Stimulated activated CD4-positive, alpha-beta T cell treated with anti-CD3 and anti-CD28 coated beads, Interleukin-2, amount 100 ng/mL, for 4 hours (primary cell): ENCODE measurements at places on chromosomes 5 and 9.

DNA sequence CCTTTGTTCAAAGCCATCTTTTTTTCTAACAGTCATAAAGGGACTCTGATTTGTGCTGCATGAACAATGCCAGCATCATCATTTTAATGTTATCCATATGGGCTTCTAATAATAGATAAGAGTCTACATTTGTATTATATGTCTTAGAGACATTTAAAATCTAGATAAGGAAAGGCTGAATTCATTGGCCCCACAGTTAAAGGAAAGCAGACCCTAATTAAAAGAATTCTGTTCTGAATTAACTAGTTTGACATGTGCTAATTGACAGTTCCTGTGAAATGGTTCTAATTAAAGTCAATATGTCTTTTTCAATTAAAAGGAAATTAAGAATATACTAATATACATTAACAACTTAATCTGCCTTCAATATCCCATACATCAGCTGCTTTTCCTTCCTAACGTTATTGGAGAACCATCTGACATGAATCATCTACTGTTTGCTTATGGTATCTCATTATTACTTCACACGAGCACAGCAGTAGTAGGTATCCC lies 104.7 kb downstream of the NR2F1-AS1 start:
- no peak for DNase-seq

- DNase-seq, result no peak
These were observed 14.3 kb downstream of the IL5 start for GRCh38 chr5:132528866-132529634.

DNA sequence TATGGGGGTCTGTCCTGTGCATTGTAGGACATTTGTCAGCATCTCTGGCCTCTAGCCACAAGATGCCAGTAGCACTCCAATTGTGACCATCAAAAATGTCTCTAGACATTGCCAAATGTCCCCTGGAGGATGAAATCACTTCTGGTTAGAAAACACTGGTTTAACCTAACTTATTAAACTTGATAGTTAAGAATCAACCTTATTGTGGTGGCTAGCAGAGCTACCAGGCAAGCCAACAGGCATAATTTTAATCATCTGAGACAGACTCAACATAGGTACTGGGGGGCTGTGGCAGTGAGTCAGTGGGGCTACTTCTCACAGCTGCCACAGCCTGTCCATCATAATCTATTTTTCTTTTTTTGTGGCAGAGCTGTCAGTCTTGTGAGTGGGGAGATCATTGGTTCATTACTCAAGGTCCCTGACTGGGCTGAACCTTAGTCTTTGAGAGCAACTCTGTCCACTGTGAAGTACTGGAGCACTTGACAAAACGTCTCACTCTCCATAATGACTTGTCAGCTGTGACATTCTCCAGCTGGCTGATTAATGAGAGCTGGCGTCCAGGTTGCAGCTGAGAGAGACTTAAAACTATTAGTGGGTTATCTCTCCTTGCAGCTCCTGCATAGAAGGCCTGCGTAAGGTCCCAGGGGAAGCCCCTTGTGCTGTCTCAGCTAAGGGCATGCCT lies 107.9 kb downstream of the DCP2 start:
- DNase-seq, result no peak

DNA sequence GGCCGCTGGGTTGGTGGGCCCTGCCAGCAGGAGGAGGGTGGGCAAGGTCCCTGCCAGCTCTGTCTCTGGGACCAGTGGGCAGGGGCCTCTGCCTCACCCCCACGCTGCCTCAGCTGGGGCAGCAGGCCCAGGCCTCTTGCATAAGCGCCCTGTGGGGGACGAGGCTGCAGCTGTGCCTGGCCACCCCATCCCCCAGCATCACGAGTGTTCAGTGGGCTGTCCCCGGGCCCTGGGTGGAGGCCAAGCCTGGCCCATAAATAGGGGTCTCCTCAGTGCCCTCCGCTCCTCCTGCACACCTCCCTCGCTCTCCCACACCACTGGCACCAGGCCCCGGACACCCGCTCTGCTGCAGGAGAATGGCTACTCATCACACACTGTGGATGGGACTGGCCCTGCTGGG lies at the start of gene PTGDS:
Gene PTGDS, plus strand, starts transcription at position 282 of the 400 bp plus-strand sequence. Its CDS starts 75 bp downstream, at position 357.
- DNase-seq, result no peak

- no peak for DNase-seq
These were observed 2.7 kb downstream of the PTGDS start for GRCh38 chr9:136979769-136980587.

DNA sequence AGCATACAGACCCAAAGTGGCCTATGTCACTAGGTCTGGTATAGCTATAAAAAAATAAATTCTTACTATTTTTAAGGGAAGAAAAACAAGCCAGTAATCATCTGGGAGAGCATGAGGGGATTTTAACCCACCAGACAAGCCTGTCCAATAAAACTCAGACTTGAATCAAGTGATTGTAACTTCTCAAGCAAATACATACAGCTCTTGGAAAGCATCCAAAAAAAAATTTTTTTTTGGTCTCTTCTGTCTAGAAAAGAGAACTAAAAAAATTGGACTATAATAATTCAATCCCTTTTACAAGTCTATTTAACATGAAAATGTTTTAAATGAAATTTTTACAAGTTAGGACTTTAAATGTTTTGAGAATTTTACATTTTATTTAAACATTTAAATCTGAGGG lies 61.7 kb downstream of the FBXL17 start:
- DNase-seq, result no peak

GRCh38 chr9:38700695-38701094 lies 19.2 kb downstream of the FAM240B start:
- no peak for DNase-seq

GRCh38 chr5:36152324-36153297 lies 700 bp downstream of the SKP2 start:
- DNase-seq, result no peak

- no peak for DNase-seq
These were observed 843 bp downstream of the BSPRY start for GRCh38 chr9:113350107-113350661.

DNA sequence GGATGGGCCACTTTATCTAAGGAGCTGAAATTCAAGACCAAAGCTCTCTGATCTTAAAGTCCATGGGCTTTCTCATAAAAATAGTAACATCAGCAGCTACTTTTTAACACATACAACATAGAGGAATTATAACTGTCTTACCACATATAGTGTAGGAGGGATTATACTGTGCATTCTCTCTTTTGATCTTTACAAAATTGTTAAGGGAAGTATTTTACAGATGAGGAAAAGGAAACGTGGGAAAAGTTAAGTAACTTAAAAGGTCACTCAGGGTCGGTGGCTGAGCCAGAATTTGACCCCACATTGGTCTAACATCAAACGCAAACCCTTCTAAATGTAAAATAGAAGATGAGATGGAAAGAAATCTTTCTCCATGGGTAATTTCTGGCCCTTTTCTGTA lies 38.4 kb downstream of the ZNF608 start:
- no peak for DNase-seq
